ENCODE measurements at places on chromosomes 2 and 18. TPM values are rescaled to one million over a fixed set of nuclear protein-coding genes. Genes with fewer than 3 reads are reported as not detected.

The CPS1 gene
- total RNA-seq = 0.53 TPM

The NAT8 gene
- not detected for total RNA-seq

The PXDN gene
- 1,930 TPM for total RNA-seq

The ERFE gene
- 64.1 TPM for total RNA-seq

GRCh38 chr2:21748501-21748900, 624.7 kb downstream of the TDRD15 start:
- no peak for DNase-seq

- DNase-seq = peak; percentile 60
Observed at GRCh38 chr2:168851674-168852320, 38.4 kb downstream of the SPC25 start.

GRCh38 chr2:25079050-25079635, 37.3 kb downstream of the EFR3B start:
- no peak for DNase-seq

- no peak for DNase-seq
Observed at GRCh38 chr2:138766464-138766863, 13.7 kb downstream of the NXPH2 start.

- no peak for DNase-seq
Observed at GRCh38 chr2:20439193-20439475, 7.7 kb upstream of the RHOB start.

- DNase-seq = no peak
Observed at GRCh38 chr2:125070726-125071505, 1045.8 kb downstream of the CNTNAP5 start.

DNA sequence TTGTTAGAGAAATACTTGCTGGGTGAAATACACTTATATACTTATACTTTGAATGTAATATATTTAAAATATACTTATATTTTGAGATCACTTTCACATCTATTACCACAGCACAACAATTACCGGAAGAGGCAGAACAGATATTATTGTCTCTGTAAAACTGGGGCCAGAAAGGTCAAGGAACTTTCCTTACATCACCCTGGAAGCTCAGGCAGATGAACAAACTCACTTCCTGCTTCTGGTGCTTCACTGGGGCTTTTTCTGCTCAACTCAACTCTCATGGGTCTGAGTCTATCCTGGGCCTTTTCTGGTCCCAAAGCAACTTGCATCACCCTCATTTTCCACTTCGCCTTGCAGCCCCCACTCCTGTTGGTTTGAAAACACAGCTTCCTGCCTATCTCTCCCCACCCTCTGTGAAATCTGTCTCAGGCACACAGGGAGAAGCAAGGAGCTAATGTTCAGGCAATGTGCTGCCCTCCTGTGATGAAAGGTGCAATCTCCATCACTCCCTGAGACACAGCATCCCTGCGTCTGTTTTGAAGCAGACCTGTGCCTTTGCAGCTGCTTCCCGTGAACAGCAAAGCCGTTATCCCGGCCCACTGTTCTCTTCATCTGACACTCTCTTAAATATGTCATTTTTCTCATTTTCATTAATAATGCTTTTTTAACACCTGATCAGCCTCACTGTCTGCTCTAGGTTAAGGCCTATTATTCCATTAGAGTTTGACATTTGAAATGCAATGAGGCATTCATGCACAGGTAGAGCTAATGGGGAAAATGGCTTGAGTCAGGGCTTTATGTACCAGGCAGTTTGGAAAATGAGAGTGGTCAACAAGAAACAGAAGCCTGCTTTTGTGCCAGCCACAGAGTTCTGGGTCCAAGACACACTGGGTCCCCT, 251.9 kb upstream of the CHAC2 start:
- DNase-seq = no peak

GRCh38 chr2:29290293-29291047, 175.3 kb downstream of the CLIP4 start:
- no peak for DNase-seq

DNA sequence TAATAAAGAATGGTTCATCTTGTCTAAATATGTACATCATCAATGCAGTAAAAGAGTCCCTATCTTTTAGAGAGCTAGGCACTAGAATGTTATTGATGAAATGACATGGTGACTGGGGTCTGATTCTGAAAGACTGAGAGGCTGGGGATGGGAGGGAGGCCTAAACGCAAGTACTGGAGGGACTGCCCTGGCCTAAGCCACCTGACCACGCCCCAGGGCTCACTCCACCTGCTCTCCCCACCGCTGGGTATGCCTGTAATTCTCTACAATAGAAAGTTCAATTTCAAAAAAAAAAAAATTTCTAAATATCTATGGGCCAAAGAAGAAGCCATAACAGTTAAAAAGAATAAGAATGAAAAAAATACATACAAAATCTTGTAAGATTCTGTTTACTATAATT, 194.0 kb downstream of the HDAC4 start:
- no peak for DNase-seq

DNA sequence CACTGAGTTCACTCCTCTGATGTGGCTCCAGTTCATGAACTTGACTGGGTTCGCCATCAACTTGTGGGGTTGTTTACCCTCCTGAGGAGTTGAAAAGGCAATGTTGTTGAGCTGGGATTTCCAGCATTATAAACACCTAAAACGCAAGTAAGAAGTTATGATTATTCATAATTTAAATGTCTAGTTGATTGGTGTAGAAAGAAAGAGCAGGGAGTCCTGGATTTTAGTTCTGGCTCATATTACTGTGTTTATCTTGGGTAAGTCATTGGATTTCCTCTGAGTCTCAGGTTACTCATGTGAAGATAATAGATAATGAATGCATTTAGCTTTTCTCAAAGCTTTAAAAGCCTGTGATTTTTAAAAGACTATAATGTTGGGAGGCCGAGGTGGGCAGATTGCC, 438.0 kb upstream of the CDH20 start:
- DNase-seq = no peak

DNA sequence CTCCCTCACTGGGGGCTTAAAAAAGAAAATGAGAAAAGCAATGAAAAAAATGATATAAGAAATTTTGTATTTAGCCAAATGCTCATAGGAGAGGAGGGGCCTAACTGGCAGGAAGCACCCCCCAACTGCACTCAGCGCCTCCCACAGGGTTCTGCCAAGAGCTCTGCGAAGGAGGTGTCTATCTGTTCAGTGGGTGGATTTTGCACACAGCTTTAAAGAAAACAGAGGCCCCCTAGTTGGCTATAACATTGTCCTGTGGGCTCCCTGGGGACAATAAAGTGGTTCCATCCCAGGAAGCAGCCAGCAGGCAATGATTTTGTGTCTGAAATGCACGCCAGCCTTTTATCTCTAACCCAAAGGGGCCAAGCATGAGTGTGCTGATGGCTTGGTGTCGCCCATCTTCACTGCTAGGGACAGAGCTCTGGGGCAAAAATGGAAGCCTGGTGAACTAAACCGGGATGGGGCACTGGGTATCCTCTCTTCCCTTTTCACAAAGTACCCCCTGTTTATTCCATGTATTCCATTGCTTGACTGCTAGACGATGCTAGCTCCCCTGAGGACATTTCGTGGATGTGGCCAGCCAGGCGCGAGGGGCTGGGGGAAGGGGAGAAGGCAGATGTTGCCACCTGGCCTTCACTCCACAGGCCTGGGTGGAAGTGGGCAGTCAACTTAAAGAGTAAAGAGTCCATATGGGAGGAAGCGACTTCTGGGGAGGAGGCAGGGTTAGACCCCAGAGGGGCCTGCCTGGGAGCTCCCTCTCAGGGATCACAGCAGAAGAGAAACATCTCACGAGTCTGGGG, 205.7 kb downstream of the CYP26B1 start:
- no peak for DNase-seq

- DNase-seq = no peak
Observed at GRCh38 chr2:181456660-181457120, 496 bp upstream of the ITGA4 start.

GRCh38 chr2:78982638-78983330, 42.7 kb upstream of the REG3G start:
- DNase-seq = no peak

DNA sequence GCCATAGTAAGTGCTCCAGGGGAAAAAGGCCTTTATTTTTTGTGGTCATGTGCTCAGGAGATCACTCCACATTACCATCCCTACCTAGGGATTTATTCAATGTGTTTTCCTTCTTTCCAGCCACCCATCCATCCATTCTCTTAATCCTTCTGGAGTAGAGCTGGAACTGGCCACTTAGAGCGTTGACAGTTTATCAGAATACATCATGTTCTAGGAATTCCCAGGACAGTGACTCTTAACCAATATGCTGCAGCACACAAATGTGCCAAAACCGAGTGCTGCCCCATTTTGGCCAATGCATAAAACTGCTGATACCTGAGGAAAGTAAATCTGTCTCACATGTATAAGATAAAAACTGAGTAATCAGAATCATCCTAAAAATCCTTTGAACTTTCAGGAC, 63.7 kb downstream of the FARSB start:
- no peak for DNase-seq

DNA sequence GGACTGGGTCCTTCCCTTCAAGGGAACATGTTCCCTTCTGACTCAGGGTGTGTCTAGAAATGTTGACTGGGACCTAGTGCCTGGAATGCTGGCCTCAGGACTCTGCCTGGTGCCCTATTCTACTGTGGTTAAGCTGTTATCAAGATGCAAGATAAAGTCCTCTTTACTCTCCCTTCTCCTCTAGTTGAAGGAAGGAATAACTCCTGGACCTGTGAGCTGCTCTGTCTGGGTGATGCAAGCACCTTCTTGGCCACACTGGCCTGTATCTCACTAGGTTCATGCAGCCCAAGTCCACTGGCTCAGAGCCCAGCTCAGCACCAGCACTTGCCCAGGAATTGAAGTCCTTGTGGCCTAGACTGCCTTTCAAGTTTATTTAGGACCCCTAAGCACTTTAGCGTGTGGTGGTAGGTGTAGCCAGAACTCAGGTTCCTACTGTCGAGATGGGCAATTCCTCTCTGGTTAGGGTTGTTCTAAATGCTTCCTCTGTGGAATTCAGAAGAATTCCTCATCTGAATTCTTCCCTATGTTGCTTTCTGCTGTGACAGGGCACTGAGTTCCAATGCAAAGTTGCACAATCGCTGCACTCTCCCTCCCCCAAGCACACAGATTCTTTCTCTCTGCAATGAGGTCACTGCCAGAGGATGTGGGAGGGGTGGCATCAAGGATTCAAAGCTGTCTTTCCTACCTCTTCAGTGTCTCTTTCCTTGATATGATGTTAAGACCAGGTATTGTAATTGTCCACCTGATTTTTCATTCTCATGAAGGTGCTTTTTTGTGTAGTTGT, 54.7 kb downstream of the VWC2L start:
- no peak for DNase-seq

DNA sequence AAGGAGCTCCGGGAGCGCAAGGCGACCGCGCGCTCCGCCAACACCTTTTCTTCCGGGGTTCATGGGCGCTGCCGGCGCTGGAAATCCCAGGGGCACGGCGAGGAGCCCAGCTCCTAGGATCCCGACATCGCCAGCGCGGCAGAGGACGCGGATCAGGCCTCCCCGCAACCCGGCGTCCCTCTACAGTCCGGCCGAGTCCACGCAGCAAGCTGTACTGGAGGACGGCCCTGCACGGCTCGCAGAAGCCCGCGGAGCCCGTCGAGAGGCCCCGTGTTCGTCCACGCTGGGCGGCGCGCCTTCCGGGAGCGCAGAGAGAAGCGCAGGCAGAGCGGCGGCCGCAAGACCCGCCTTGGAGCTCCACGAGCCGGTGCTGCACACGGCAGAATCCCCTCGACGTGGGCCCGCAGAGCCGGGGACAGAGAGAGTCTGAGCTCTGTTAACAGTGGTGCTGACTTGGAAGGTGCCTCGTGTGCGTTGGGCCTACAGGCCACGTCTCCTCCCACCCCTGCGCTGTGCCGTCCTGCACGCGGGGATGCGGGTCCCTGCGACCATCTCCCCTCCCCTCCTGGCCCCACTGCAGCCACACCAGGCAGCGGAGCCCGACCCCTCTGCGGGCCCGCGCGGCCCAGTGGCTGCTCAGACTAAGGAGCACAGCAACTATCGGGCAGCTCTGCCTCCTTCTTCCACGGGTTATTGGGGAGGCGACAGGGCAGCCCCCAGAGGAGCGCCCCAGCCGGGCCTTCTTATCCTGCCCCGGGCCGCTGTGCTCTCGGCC, 28.1 kb upstream of the PTPN2 start:
- DNase-seq = no peak

DNA sequence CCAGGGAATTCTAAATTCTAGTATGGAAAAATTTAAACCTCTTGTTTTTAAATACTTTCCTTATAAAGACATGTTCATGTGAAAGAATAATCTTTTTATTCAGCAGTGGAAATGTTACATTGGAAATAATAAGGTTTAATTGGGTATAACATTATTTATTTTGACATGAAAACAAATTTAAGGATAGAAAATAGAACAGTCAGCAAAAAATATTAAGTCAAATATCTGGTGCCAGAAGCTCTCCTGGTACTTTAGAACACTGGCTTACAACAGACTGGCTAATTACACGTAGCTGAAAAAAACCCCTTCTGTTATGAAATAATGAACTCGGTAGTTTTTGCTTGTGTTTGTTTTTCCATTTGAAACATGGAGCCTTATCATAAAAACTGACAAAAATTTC, 447.9 kb downstream of the DSEL start:
- no peak for DNase-seq

- DNase-seq = no peak
Observed at GRCh38 chr2:130387071-130387400, 31.2 kb downstream of the PTPN18 start.

- DNase-seq = no peak
Observed at GRCh38 chr2:207532676-207533075, 2.9 kb downstream of the CREB1 start.

- DNase-seq = no peak
Observed at GRCh38 chr2:197973772-197974171, 169.4 kb downstream of the PLCL1 start.

DNA sequence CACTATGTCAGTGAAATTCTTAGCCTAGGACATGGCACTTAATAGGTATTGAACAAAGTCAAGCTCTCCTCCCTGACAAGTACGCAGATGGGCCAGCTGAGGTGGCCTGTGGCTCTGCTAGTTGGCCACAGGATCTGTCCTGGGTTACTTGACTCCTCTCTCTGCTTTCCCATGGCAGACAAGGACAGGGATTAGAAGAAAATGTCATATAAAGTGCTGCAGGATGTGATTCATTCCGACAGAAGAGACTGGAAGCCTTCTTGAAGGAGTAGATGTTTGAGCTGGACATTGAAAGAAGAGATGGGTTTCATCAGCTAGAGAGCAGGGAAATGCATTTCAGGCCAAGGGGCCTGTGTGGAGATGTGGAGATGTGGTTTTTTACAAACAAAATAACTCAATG, 46.7 kb downstream of the SMAD7 start:
- no peak for DNase-seq

GRCh38 chr2:119289093-119289492, 65.5 kb downstream of the STEAP3 start:
- no peak for DNase-seq

DNA sequence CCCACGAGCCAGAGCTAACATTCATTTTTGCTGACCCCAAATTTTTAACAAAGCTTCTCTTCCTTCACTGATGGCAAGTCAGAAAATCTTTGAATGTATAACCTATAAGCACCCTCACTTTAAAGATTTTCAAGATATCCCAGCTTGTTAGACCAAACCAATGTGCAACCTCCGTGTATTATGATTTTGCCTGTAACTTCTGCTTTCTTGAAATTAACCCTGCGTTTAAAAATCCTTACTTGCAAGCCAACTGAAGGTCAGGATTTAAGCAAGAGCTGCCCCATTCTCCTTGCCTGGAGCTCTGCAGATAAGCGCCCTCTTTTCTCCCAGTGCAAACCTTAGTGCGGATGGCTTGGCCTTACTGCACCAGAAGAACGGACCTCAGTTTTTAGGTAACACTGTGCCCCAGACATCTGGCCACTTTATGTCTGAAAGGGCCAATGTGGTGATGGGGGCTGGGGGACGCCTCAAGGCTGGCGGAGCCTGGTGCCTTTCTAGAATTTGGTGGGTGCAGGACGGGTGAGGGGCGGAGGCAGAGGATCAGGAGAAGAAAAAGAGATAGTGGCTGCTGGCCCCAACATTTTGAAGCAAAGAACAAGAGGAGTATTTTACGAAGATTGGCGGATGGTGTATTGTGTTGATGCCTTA, 805 bp upstream of the TNFRSF11A start:
- no peak for DNase-seq
